ENCODE measurements at places on chromosomes 7 and 10.

GRCh38 chr10:75238182-75239095 lies 2.7 kb upstream of the COMTD1 start:
- DNase-seq, result no peak

DNA sequence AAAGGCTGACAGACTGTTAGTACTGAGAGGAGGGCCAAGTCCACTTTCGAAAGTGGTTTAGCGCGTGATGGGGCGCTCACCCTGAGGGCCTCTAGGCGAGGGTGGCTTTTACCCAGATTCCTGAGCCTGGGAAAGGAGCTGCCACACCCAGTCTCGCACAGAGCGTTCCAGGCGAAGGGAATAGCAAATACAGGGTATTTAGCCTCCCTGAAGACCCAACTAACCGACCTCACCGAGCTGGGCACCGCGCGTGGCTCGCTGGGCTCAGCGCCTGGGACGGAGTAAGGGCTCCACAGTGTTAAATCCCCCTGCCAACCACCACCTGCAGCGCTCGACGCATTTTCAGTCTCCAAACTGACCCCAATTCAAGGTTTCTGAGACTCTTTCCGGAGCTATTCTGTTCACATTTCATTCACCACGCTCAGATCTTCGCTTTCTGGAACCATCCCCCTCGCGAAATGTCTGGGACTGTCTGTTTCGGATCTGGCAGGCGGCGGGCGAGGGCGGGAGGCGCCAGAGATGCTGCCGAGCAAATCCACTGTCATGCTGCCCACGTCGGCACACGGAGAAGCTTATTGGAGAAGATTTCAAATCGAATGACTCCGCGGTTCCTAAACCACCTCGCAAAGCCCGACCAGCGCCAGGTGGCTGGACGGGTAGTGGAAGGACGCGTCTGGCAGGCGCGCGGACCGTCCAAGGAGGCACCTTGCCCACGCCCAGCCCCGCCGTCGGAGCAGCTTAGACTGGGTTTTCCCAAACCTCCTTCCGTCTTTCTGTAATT lies 1.4 kb upstream of the OSBPL3 start:
- peak; percentile 35 for DNase-seq

DNA sequence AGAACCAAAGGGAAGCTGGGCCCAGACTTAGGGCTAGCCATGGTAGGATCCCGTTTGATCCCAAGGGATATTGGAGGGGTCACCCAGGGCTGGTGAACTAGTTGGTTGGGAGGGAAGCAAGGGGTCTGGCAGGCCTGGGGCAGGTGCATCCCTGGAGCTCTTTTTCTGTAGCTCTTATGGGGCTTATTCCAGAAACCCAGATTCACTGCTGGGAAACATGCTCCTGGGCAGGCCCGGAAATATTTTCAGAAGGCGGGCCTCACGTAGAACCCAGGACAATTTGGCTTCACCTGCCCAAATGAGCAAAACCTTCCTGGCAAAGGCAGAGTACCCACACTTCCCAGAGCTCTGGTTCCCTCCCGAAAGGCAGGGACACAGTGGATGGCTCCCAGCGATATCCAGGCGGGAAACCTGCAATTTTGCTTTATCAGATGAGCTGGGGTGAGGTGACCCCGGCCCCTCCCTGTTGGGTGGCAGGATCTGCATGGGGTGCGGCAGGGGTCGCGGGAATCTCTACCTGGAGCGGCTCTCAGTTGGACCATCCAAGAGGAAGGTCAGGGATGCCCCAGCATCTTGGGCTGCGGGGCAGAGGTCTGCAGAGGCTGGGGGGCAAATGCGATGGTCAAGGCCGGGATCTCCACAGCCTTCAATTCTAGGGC lies 533.9 kb downstream of the TCERG1L start:
- DNase-seq, result no peak

DNA sequence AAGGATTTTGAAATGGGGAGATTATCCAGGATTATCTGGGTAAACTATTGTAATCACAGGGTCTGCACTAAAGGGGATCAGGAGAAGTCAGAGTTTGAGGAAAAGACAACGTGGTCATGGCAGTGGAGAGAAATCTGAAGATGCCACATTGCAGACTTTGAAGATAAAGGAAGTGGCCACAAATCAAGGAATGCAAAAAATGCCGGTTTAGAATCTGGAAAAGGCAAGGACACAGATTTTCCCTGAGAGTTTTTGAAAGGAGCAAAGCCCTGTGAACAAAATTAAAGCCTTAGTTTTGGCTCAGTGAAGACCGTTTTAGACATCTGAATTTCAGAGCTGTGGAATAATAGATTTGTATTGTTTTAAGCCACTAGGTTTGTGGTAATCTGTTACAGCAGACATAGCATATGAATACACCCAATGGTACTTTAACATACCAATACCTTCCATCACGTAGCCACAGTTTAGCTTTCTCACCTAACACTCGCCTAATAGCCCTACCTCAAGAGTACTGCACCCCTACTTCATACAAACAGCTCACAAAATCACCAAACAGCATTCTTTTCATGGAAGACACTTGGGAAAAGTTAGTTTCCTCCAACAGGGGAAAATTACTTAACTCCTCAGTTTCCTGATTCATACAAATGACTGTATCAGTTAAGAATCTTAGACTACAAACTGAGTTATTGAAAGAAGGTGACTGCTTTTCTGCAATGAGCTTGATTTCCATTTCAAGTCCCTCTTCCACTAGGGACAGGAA lies 446.5 kb downstream of the INHBA start:
- no peak for DNase-seq

DNA sequence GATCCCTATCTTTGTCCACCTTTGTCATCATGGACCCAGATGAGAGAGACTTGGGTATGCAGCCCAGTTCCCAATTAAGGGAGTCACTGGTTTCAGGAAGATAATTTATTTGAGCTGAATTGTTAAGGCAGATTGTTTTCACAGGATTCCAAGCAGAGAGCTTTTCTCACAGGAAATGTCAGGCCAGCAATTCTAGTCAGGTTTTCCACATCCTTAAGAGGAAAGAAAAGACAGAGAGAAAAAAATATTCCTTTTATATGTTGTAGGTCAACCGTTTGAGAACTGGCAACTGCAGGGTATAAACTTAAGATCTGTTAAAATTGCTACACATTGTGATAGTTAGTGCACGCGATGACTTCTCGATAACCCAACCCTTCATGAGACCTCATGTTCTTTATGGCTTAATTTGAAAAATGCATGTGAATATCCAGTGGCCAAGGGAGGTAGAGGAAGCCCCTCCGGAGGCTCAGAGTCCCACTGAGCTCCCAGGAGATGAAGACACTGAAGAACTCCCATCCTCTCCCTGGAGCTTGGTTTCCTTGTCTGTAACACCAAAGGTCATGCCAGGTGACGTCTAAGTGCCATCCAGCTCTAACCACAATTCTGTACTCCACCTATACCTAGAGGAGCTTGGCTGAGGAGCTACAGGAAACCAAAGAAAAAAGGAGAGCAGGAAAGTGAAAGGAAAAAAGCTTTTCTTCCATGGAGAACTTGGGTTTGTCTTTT lies 45.6 kb downstream of the MINDY4 start:
- no peak for DNase-seq

DNA sequence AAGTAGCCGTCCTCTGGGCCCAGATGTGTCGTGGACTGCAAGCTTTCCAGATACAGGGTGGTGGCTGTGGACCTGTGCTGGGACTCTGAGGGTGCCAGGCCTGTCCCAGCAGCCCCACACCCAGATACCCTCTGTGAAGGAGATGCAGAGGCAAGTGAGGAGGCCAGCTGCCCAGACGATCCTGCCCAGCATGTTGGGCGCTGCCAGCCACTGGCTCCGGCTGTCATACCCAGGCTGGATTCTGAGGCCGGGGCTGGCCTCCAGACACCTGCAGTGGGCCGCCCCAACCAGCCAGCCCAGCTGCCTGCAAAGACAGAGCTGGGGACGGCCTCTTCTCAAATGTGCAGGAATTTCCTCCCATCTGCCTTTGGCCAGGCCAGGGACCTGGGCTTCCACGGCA lies 39.1 kb upstream of the EBF3 start:
- DNase-seq, result no peak

GRCh38 chr7:131602304-131602993 lies 46.0 kb upstream of the PODXL start:
- DNase-seq, result no peak

DNA sequence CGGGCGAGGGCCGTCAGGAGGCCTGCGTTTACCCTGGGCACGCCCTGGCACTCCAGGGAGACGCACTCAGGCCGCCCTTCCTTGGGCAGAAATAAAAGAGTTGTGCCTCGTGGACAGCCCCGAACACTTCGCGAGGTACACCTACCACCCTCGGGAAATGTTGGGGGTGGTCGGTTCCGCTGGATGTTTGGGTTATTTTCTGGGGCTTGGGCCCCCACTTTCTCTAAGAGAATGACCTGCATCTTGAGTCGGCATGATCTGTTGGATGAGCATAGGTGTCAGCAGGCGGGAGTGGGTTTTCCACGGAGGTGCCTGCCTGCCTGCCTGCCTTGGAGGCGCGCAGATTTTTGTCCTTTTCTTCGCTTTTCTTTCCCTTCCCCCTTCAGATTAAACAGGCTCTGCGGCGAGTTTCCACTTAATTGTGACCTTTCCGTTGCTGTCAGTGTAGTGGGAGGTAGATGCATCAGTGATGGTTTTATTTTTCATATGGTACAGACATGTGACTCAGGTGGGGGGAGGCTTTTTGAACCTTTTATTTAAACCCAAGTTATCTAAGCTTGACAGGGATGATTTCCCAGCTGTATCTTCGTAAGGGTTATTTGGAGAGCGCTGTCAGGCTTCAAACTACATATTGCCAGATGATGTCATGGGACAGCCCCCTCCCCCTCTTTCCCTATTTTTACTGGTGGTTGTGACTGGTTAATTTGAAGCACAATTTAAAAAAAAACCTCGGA lies 661 bp downstream of the HECTD2 start:
- DNase-seq, result peak; percentile 8

DNA sequence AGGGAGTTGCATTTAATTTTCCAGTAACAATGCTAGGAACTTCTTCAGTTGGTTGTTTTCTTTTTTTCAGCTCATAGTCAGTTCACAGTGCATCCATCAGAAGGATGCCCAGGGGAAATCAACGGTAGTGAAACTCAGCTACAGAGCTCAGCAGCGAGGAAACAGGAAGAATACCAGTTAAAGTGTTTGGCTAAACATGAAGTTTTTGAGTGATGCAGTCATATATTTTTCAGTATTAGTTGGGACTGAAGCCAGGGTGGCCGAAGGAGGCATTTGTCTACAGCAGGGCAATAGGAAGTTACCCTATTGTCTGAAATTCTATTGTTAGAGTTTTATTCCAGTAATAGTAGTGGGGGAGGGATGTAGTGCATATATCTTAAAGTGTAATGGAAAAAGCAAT lies 45.3 kb upstream of the MALRD1 start:
- no peak for DNase-seq

DNA sequence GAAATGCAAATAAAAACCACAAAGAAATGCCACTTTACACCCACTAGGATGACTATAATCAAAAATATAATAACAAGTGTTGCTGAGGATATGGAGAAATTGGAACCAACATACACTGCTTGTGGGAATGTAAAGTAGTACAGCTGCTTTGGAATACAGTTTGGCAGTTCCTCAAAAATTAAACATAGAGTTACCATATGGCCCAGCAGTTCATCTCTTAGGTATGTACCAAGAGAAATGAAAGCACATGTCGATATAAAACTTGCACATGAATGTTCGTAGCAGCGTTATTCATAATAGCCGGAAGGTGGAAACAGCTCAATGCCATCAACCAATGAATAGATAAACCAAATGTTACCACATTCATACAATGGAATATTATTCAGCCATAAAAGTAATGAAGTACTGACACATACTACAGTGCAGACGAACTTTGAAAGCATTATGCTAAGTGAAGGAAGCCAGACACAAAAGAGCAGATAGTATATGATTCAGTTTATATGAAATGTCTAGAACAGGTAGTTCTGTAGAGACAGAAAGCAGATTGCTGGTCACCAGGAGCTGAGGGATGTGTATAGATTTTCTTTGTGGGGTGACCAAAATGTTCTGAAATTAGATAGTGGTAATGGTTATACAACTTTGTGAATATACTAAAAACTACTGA lies 12.4 kb downstream of the BCAP29 start:
- DNase-seq, result no peak

- DNase-seq, result no peak
Observed at GRCh38 chr7:54812756-54813322, 53.8 kb upstream of the SEC61G start.

GRCh38 chr10:88186335-88186734 lies 322.9 kb downstream of the PTEN start:
- DNase-seq, result no peak

DNA sequence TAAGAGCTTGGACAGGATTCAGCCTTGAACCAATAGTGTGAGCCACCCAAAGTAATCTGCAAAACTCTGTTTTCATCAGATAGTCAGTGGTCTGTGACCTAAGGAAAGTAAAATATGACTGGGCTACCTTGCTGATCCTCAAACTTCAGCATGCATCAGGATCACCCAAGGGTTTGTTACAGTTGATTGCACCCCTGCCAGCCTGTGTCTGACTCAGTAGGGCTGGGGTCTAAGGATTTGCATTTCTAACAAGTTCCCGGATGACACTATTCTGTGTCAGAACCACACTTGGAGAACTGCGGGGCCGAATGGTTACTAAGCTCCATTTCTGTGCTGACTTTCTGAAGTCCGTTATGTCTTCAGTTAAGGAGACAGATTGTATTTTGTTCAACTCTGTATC lies 40.6 kb upstream of the TSPAN13 start:
- no peak for DNase-seq

Data from hematopoietic multipotent progenitor cell (in vitro differentiated cells).